SHP77 (cell line): ENCODE measurements at places on chromosomes 2 and 18.
A peak's percentile ranks its signal among the peaks of the same experiment; 100 is the strongest.

GRCh38 chr2:25201794-25202193 is 33.4 kb upstream of the POMC start:
- no peak for DNase-seq

DNA sequence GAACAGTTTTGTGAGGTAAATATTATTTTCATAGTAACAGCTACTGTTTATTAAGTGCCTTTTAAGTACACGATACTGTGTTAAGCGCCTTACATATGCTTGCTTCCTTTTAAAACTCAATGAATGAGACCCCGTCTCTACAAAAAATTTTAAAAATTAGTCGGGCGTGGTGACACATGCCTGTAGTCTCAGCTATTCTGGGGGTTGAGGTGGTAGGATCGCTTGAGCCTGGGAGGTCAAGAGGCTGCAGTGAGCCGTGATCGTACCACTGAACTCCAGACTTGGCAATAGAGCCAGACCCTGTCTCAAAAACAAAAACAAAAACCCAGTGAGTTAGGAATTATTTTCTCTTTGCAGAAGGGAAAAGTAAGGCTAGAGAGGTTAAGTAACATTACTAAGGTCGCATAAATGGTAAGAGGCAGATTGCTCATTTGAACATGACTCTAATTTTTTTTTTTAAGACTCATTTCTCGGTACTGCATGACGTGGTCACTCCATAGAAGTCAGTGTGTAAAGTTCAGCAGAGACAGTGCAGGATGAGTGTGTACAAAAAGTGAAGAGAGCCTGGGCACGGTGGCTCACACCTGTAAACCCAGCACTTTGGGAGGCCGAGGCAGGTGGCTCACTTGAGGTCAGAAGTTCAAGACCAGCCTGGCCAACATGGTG is 1.1 kb downstream of the METAP1D start:
- DNase-seq = no peak

GRCh38 chr2:64944484-64944883 is 44.7 kb upstream of the SLC1A4 start:
- DNase-seq = no peak

DNA sequence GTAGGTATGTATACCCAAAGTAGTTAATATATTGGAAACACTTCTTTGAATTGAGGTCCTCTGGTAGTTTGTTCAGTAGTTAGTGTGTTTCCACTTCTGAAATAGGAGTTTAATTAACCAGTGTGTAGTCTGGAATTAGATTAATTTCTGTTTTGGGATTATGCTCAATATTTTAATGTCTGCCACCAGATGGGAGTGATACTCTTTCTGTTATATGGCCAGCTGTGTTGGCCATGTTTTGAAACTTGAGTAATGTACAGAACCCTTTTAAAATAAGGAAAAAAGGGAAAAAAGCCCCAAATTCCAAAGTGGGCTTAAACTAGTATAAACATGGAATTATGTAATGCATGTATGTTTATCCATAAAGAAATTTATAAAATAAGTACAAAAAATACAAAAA is 147.7 kb downstream of the CTNNA2 start:
- DNase-seq = no peak

DNA sequence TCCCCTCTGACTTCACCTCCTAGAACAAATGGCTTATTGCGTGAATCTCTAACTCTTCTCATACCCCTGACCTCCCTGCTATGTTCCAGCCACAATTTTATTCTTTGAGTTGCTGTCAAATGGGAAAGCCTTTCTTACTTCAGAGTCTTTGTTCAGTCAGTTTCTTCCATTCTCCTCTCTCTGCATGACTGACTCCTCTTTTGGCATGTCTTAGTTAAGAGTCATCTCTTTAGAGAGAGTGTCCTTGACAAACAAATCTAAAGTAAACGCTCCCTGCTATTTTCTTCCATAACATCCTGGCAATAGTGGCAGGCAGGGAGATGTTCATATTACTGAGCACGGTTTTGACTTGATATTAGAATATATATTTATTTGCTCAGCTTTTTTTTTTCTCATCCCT is 170.7 kb upstream of the ERBB4 start:
- no peak for DNase-seq

DNA sequence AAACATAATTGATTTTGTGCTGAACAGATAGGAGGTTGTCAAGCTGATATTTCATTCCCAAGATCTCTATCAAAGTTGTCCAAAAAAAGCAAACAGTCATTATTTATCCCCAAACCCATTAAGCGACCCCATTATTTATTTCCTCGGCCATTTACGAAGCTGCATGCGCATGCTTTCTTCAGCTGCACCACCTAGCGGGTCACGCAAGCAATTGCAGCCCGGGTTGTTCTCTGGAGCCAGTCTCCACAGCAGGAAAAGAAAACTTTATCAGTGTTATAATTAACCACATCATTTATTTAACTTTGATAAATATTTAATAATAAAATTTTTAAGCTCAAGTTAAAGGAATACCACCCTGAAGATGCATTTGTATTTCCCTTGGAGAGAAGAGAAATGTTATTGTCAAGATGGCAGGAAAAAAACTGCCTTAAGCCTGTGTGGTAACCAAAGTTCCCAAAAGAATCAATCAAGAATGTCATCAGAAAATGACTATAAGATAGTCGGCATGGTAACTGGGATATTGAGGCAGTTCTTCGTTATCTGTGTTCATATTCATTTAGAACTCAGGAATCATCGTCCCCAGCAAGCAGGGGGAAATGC is 304.7 kb downstream of the FBXO15 start:
- DNase-seq = peak; percentile 40

DNA sequence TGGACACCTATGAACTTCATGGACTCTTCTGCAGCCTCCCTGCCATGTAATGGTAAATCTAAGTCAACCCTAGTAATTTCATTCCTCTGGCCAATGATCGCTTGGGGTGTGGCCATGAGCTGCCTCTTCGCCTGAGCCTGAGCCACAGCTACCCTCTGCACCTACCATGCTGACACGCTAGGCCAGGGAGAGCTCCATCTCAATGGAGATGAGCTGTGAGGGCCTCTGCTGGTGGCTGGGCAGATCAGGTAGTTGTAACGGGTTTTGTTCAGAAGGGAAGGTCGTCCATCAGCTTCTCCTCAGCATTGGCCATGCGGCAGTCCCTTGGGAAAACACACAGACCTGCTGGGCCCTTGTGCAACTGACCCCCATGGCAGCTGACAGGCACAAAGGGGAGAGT is 24.4 kb downstream of the MPHOSPH10 start:
- peak; percentile 59 for DNase-seq

DNA sequence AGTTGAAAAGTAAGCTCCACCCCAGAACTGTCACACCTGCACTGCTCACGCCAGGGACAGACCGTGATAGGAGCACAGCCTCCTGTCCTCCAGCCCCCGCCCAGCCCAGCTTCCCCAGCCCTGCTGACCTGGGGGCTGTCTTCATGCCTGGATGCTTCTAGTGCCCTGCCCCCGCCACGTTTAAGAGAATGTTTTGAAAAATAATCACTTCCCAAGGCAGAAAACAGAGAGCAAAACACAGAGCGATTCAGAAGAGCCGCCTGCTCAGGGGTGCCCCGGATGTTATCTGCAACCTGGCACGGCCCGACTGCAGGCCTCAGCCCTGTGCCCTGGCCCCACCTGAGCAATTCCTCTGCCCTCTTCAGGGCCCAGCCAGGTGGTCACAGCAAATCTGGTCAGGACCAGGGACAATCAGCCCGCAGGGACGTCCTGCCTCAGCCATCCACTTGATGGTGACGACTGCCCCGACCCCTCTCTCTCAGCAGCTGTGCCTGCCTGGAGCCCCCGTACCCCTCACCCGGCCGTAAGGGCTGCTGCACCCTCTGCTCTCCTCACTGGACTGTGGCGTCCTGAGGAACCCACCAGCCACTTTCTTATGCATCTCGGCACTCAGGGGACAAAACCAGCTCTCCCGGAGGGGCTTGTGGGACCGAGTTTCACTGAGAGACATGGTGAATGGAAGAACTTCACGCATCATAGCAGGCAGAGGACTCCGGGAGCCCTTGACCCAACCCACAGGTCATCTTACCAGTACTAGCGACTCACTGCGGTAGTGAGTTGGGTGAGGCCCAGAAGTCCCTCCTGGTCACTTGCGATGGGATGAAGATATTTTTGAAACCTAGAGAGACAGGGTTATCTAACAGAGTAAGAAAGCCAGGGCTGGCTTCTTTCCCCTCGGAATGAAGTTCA is 30.2 kb downstream of the ADI1 start:
- DNase-seq = no peak
